ENCODE measurements at places on chromosomes 6 and 20.

DNA sequence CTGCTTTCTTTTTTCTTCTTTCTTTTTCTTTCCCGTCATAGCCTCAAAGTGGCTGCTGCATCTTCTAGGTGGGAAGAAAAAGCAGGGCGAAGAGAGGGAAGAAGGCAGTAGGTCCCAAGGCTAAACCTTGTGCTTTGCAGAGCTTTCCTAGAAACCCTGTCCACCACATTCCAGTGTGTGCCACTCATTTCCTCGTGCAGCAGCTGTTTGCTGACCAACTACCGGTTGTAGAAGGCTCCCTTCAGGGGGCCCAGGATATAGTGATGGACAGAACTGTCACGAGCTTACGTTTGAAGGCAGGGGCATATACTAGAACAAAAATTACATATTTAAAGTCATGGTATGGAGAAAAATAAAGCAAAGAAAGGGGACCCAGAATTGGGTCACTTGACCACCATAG, 103.0 kb downstream of the SASH1 start:
- DNase-seq: no peak

DNA sequence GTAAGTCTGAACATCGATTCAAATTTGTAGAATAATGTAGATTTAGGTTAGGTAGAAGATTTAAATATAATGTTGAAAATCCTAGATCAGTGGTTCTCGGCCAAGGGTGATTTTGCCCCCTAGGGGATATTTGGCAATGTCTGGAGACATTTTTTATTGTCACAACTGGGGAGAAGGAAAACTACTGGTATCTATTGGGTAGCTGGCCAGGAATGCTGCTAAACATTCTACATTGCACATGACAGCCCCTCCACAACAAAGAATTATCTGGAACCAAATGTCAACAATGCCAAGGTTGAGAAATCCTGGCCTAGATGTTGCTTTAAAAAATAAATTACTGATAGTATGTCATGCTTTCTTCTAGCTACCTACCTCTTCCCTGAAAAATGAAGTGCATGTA, 76.1 kb downstream of the HIVEP2 start:
- DNase-seq: peak; percentile 3

DNA sequence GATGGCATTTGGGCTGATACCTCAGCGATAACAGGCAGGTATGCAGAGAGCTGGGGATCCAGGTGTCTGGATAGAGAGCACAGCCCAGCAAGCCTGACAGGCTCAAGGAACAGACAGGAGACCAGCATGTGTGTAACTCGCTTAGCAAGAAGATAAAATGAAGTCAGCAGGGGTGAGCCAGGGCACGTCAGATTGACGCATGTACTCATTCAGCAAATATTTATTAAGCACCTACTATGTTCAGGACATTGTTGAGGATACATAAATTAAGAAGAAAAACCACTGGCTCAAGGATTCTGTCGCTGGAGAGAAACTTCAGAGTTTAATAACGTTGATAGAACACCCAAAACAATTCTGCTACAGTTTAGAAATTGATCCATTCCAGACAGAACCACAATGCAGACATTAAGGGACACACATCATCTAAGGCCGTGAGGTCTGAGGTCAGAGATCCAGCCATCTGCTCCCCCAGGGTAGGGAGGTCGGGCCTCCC, 1.0 kb upstream of the DUSP22 start:
- DNase-seq: no peak

GRCh38 chr20:9457136-9457535, 57.3 kb upstream of the LAMP5 start:
- no peak for DNase-seq

GRCh38 chr20:36540551-36541211, 638 bp upstream of the MYL9 start:
- no peak for DNase-seq

- DNase-seq: peak; percentile 29
Measured at GRCh38 chr6:72246926-72247325, 360.6 kb downstream of the RIMS1 start.

DNA sequence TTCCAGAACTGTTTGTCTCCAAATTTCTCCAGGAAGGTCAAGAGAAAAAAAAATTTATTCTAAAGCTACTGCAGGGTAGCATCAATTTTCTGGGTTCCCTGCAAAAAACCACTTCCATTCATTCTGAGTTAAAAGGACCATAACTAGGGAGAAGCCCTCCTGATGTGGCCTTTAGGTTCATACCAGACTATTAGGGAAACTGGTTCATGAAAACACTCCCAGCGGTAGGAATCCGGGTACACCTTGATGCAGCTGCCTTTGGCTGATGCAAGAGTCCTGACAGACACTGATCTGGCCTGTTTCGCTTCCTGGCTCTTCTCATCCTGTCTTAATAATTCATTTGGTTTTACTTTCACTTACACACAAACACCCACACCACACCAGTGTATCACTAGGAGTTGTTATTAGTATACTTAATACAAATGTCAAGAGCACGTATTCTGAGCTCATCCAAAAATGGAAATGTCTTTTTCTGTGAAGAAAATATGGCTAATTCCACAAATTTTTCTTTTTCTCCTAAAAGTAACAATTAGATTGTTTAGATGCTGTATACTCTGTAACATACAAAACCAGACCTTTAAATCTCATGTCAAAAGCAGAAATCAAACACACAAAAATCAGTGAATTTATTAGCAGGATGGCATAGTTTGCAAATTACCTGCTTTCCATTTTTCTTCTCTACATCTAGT, 38.4 kb upstream of the ARHGAP18 start:
- DNase-seq: peak; percentile 68

- no peak for DNase-seq
Measured at GRCh38 chr6:5121956-5122355, 36.8 kb downstream of the PPP1R3G start.
